ENCODE measurements at places on chromosomes 4 and X.
A peak's percentile ranks its signal among the peaks of the same experiment; 100 is the strongest.

DNA sequence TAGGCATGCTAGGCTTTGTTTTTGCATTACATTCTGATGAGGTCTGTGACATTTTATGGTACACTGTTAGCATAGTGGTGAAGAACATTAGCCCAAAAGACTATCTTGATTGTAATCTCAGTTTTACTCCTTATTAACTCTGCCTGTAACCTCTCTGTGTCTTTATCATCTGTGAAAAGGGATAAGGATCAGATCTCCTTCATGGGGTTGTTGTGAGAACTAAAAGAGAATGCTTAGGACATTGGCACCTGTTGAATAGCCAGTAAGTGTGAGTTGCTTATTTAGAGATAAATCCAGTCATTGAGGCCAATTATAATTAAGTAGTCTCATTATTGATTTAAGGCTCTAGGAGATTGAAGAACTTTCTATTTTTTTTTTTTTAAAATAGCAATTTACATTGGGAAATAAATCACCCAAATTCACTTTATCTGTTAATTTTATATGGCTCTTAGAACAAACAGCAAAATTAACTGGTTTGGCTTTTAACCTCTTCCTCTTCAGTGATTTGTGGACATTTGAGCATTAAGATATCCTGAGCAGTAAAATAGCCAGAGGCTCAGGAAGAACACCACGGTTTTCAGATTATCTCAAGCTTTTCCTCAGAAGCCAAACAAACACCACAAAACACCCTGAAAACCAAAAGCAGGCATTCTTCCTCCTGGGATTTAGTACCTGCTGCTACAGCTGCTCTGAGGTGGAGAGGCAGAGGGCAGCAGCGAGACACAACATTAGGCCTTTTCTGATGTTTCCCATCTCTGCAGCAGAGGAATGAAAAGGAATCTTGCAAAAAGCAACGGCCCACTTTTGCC is 192.9 kb downstream of the ARHGAP10 start:
- no peak for DNase-seq

DNA sequence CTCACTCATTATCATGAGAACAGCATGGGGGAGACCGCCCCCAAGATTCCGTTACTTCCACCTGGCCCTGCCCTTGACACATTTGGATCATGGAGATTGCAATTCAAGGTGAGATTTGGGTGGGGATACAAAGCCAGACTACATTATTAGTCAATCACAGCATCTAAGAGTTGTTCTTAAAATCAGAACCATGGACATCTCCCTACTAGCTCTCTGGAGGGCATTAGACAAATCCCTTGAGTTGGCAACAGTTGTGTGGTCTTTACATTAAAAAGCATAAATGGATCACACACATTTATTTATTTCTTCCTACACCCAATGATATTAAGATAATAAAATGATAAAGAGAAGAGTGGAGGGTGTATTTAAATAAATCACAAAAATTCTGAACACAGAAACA is 262.8 kb upstream of the VCX start:
- DNase-seq, result no peak

DNA sequence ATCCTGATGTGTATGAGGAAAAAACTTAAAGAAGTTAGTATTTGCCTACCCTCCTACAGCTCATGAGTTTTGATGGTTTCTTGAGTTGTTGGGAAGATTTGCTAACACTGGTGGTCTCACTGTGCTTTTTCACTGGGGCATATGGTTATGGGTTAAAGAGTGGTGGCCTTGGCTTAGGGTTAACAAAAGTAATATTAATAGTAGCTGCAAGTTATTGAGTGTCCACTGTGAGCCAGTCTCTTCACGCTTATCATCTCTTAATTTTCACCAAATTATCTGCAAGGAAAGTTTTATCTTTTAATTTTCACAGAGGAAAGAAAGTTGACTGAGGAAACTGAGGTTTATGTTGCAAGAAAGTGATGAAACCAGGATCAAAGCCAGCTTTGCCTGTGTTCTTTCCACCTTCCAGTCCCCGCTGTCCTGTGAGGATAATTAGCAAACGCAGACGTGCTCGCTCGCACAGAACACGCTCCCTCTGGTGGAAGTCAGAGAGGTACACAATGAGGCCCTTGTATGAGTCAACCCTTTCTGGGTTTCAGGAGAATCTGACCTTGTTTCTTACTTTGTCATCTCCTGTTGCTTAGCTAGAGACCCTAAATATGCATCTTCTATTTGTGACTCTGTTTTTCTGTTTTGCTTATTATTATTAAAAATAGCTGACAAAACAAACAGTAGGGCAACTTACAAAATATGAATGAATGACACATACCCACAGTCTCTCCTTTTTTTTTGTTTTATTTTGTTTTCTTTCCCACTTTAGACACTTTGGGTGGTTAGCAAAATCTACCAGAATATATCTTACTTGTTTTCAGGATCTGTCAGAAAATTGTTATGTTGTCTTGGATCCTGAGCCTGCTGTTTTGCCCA is 94.3 kb downstream of the DDIT4L start:
- peak; percentile 37 for DNase-seq

- no peak for DNase-seq
These were observed 60.1 kb downstream of the TSC22D3 start for GRCh38 chrX:107715331-107716117.

- DNase-seq, result no peak
These were observed 63.3 kb downstream of the AFAP1 start for GRCh38 chr4:7876201-7876875.

GRCh38 chr4:137735561-137736104 is 203.3 kb upstream of the PCDH18 start:
- DNase-seq, result no peak

DNA sequence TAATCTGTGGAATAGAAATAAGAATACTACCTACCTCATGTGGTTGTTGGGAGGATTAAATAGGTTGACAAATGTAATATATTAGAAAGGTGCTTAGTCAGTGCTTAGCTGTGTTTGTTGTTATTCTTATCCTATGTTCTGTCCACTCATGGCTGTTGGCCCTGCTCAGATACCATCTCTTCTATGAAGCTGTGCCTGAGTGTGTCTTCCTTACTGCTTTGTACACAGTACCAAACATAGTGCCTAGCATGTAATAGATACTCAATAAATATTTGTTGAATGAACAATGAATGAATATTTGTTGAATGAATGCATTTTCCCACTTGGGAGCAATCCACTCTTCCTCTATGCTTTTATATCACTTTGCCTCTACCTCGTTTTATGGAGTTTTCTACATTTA is 57.2 kb downstream of the NHS start:
- no peak for DNase-seq

DNA sequence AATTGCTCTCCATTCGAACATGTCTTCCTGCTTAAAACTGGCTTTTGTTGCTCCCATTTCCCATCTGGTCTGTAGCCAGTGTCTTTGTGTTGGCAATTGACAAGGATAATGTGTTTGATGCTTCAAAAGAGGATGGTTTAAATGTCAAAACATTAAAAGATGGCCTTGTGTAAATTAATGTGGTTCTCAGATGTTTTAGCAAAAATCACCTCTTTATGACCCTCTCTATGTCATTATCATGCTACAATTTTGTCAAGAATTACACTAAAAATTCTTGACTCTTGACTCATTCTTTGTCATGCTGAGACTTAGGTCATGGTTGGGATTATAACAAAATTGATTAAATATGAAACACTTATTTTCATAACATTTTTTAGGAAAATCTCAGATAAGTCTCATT is 47.4 kb downstream of the TMEM131L start:
- DNase-seq, result peak; percentile 80

DNA sequence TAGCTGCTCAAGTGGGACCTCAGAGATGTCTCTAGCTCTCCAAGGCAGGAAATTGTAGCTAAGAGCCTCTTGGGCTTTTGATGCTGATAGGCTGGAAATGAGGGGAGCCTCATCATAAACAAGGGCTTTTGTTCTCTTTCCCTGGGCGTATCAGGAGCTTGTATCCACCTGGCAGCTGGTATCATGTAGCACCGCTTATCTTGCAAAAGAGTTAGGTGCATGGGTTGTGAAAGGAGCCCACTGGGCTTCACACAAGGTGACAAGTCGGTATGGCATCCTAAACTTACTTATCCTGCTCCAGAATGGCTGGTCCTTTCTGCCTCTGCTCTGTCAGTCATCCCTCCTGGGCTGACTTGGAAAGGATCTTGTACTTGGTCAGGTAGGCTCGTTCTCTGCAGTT is 565.8 kb downstream of the GRXCR1 start:
- no peak for DNase-seq
